Prostate gland (tissue), 2 donors: ENCODE measurements at places on chromosomes 7 and 10.
A peak's percentile ranks its signal among the peaks of the same experiment; 100 is the strongest.

DNA sequence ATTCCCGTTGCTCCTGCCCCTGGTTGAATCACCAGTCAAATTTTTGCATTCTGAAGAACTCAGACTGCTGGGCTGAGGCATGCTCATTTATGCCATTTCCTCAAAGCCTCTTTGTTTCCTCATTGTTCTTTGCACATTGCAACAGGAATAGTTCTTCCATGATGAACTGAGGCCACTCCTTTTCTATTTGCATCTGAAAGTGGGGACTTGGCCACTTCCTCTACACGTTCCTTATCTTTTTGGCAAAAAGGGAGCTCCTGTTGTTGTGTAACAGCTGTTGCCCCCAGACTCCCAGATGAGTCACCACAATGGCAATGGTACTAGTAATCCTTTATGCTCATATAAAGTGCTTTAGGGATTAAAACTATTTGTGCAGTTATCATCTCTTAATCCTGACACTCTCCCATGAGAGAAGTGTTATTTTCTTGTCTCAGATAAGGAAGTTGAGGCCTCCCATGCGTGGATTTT, 20.1 kb upstream of the ITPRID1 start:
- DNase-seq: no peak

DNA sequence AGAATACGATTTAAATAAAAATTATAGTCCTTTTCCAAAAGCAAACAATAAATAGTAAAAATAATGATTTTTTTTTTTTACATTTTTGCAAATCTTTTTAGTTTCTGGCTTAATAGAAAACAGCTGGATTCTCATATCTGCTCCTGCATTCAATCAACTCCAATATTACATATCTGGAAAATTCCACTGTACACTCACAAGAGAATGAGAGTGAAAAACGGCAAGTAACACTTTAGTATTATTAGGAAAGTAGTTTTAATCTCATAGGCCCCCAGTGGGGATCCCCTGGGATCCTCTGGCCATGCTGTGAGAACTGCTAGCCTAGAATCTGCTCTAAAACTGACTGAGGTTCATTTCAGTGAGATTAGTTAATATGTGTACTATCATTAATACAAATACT, 128.6 kb upstream of the LRRN3 start:
- no peak for DNase-seq

DNA sequence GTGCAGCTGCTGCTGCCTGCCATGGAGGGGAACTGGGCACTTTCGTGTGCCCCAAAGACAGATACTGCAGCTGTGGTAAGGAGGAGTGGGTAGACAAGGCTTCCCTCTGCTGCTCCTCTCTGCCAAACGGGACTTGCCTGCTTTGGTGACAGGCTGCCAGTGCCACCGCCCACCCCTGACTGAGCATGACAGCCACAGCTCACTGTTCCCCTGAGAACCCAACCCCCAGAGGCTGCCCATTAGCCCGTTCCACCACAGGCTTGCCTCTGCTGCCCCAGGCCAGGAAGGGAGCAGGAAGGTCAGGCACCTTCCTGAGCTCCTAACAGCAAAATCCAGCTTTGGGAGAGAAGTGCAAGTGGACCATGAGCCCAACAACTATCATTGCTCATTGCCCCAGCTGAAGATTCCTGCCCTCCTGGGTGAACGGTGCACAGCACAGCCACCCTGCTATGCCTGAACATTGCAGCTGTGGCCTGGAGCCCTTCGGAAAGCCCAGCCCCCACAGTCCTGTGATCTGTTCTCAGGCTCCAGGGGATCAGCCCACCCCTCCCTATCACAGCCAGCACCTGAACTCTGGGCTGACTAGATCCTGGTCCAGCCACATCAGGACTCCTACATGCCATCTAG, 58.7 kb upstream of the ANTXRL start:
- DNase-seq: peak; percentile 15

- no peak for DNase-seq
Observed at GRCh38 chr10:78942091-78942501, 126.7 kb upstream of the ZMIZ1 start.

DNA sequence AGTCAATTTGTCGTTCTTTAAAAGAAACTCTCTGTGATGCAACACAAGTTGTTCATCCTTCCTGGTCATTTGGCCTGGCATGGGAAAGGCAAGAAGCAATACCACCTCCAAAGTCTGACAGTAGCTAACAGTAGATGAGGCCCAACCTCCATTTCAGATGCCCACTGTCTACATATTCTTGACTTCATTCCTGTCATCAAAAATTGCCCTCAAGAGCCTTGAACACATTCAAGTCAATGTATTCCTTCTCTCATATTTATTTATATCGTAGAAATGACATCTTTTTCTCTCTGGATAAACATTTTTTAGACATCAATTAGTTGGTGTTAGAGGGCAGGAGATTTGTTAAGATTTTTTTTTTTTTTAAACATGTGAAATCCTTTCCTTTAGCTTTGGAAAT, 33.7 kb downstream of the ABLIM1 start:
- DNase-seq: no peak

DNA sequence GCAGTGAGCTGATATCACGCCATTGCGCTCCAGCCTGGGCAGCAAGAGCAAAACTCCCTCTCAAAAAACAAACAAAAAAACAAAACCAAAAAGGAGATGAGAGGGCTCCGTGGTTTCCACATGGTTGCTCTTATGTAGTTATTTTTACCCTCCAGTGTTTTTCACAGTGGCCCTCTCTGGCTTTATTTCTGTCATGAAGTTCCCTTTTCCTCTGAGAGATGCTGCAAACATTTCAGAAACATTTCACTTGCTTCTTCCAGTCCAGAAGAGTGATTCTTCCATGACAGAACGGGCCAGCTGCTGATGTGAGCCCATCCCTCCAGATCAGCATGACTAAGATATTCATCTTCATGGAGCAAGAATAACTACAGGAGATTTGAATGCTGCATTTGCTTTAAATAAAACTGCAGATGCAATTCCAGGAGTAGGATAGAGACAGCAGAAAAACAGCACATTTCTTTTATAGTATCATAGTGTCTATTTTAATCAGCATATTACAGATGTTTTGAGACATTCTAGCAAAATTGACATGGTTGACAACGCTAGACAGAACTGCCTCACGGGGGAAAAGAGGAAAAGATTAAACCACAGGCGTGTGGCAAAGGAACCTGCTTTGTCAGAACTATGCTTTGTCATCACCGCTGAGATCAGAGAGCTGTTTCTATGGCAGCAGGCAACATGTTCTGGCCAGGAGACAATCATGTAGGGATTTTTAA, 40.3 kb downstream of the NRCAM start:
- DNase-seq: no peak

DNA sequence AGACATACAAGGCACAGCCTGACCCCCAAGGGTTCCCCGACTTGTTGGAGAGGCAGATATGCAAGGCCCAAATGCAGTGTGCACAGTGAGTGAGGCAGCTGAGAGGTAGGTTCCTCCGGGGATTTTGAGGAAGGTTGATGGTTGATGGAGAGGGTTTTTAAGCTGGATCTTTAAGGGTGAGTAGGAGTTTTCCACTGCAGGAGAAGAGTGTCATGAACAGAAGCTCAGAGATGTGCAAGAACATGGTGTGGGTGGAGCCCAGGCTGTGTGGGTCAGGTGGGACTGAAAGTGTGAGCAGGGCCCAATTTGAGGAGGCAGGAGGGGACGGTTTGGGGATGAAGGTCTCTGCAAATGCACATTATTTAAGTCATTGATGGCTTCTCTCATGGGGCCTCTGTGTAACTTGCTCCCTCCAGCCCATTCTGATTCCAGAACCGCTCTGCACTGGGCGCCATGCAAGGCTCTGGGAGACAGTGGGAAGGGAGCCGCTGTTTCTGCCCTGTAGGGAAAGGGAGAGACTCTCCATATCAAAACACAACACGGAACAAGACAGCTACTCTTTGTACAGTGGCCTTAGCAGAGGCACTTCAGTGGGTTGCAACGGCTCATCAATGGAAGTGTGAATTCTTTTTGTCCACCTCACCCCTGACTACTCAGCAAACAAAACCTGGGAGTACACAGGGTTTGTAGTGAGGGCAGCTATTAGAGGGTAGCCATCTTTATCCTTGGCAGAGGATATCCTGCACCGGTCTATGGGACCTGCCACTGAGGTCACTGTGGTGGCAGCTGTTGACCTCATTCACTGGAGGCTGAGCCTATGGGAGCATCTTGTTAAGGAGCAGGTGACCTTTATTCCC, 29.7 kb downstream of the RAMP3 start:
- DNase-seq: no peak

DNA sequence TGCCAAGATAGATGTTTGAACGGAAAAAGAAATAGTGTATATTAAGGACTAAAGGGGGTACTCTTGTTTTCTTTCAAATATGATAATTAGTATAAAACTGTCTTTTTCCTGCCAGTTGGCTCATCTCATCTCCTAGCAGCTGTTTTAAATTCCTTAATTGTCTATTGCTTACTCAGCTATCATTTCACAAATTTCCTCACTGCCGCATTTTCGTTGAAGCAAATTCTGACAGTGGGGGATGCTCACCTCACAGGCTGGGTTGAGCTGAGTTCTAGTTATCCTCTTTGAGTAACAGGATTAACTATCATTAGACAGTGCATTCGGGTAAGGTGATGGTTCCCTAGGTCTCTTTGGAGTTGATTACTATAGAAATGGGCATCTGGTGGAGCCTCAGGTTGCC, 592.0 kb downstream of the AUTS2 start:
- no peak for DNase-seq

GRCh38 chr10:35792291-35792690, 150.2 kb upstream of the FZD8 start:
- DNase-seq: no peak

DNA sequence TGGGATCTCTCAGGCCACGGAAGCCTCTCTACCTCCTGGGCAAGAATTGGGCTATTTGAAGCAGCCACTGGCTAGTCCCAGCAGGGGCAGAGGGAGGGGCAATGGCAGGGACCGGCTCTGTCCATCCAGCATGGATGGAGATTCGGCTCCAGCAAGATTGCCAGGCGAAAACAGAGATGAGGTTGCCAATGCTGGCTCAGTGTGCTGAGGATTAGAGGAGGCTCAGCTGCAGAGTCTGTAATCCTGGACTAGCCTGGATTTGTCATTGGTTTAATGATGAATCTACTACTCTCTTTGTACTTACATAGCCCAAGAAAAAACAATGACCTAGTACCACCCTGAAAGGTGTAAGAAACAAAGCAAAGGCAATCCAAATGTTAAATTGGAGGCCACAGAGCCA, 112.2 kb upstream of the PDCD4 start:
- no peak for DNase-seq

GRCh38 chr10:127345231-127345965, 149.0 kb upstream of the INSYN2A start:
- no peak for DNase-seq

GRCh38 chr10:6579183-6579903, 733 bp downstream of the PRKCQ start:
- no peak for DNase-seq

DNA sequence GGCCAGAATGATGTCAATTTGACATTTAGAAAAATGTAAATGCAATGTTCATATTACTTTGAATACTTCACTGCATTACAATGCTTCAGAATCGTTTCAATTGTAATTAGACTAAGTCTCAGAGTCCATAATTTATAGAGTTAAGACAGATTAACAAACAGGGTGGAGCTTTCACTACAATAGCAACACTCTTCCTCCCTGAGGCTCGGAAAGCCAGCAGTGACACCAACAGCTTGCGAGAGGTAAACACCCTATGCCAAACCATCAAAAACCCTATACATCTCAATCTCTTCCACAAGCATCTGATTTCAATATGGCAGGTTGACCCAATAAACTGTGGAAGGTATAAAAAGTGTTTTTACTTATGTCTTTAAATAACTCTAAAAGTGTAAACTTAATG, 72.2 kb downstream of the DOCK4 start:
- no peak for DNase-seq

GRCh38 chr10:30995081-30995770, 36.4 kb downstream of the ZNF438 start:
- no peak for DNase-seq

DNA sequence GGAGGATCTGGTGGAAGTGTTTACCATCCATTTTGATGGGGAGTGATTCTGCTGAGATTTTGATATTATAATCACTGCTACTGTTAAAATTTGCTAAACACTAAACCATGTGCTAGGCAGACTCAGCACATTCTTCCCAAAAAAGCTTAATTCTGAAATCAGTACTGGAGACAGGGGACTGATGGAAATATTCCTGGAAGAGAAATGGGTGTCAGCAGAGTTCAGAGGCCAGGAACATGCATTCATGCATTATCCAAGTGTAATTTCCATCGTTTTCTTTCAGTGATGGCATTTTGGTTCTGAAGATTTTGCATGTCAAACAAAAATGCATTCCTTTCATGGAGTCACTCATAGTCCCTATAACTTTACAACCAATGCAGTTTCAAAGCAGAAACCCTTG, 79.0 kb downstream of the CDCA7L start:
- no peak for DNase-seq

DNA sequence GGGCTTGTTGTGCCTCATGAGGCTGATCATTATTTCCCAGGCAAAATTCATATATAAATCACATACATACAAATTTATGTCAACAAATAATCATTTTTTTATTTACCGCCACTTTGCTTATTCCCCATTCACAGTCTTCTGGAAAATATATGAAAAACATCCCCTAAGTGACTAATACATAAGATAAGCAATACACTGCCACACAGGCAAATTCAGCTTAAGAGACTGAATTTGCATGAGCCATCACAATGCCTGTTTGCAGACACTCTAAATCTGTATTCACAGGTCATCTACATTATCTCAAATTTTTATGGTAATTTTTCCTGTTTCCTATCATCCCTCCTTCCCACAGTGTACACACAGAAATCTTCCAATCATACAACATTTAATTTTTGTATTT, 13.2 kb downstream of the OSBPL3 start:
- DNase-seq: no peak

DNA sequence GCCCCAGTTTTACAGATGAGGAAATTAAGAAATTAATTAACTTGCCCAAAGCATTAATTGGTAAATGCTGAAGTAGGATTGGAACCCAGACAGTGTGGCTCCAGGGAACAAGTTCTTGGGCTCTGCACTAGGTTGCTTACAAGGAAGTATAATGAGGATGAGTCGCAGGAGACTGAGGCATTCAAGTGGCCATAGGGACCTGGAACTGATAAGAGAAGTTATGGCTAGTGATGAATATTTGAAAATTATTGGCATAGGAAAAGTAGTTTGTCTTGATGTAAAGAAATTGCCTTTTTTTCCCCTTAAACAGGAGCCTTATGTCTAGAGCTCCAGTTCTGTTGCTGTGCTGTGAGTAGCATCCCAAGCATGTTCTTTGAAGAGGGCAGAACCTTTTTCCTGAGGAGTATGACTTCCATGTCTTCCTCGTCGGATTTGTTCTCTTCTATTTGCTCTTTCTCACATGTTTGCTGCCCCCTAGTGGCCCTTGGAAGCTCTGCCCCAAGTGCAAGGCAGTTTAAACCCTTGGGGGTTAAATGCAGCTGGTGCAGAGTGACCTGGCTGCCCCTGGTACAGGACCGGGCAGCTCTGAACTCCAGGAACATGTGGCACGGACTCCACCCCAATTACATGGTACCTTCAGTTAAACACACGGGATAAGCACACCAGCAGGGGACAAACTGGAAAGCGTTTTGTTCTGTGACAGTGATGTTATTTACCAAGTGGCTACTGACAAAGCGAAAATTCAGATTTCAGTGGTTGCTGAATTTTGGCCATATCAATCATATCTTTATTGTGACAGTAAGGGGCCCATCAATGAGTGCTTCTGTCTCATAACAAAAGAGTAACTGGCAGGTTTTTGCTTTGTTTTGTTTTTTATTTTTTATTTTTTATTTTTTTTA, 148.8 kb downstream of the HECW1 start:
- peak; percentile 65 for DNase-seq
